Small intestine (tissue), 16 donors: ENCODE measurements at places on chromosomes 16 and 17.

DNA sequence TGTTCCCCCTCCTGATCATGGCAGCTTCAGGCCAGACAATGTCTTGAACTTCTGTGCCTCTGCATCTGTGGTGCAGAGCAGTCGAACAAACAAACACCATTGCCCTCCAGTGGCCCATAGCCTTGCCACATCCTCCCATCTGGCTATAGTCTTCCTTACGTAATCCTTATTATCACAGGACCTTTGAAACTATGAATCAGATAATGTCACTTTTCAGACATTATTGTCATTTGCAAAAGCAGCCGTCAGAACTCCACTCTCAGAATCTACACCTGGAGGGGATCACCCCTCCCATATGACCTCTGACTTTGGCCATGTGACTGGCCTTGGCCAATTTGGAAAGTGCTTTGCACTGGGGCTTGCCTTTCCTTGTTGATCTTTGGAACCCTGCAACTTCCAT lies 387.3 kb downstream of the MAF start:
- peak; percentile 92 for DNase-seq

- no peak for DNase-seq
Measured at GRCh38 chr17:73027130-73027741, 65.3 kb downstream of the SLC39A11 start.

- DNase-seq: peak; percentile 24
Measured at GRCh38 chr17:81482673-81483072, 29.9 kb downstream of the ACTG1 start.

DNA sequence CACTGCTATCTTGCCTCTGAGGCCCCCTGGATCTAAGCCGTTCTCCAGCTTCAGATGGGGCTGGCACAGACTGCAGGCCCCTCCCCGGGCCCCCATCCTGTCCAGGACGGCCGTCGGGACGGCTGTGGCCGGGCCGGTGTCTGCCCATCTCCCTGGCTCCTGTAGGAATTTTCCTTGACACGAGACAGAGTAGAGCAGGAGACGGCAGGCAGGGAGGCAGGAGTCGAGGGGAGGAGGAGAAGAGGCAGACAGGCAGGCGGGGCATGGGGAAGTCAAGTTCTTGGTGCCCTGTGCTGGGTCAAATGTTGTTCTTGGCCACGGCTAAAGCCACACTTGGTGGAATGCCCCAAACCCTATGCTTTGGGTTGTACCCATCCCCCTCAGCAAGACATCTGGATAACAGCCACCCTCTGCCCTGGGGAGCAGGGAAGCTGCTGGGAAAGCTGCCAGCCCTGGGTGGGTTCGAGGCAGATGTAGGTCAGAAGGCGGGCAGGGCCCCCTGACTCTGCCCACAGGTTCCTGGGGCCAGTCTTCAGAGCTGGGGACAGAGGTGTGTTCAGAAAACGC lies 4.0 kb downstream of the C1QTNF1 start:
- no peak for DNase-seq

DNA sequence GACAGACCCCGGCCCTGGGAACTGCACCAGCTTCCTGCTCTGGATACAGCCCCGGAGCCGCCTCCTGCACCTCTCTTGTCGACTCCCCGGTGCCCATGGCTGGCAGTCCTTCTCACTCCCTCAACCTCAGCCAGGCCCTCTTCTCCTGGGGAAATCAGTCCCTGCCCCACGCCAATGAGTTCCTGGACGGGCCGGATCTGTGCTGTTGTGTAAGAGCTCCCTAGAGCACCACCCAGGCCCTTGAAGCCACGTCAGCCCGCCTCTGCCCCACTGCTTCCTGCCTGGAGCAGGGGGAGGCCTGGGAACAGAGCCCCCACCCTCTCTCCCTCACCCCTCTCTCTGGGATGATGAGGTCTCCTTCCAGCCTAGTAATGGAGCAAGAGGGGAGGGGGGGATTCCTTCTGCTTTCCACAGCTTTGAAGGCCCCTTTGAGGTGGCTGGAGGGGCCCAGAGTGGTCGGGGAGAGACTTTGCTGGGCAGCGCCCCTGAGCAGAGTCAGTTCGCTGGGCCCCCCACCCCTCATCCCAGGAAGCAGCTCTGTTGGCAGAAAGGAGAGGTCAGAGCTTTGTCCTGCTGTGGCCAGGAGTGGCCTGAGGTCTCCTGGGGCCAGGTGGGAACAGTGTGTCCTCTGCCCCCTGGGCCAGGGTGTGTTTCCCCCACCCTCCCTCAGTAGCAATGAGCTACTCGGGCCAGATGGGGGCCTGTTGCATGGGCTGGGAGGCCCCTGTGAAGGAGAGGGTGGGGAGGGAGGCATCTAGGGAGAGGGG lies 3.8 kb downstream of the PRR29 start:
- DNase-seq: no peak

- no peak for DNase-seq
Measured at GRCh38 chr16:14475370-14476139, 154.5 kb downstream of the PARN start.

DNA sequence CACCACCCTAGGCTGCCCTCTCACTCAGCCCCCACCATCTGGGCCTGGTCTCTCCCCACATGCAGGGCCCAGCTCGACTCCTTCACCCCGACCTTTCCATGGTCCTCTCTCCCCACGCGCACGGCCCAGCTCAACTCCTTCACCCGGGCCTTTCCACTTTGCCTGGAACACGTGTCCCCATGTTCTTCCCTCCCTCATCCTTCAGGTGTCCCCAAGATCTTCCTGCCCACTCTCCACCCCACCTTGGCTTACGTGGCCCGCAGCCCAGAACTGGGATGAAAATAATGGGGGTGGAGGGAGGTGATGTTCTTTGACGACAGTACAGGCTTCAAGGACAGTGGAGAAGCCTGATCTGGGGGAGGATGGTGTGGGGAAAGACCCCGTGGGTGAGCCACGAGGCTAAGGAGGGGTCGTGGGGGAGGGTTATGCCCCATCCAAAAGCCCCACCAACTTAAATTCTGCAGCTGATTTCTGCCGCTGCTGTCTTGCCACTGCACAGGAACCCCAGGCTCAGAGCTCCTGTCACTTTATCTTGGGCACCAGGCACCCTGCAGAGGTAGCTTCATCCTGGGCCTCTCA lies 9.9 kb upstream of the MEAK7 start:
- no peak for DNase-seq

DNA sequence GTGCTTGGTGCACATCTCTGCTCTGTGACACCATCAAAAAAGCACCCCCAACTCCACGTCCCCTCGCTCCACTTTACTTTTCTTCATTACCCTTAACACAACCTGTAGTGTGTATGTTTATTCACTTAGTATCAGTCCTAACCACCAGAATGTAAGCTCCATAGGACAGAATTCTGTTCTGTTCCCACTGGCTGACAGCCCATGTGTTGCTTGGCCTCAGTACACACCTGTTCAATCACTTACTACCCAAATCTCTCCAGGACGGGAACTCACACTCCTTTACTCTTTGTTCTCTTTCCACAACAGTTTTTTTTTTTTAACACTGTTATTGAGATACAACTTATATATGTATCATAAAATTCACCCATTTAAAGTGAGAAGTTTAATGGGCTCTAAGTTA lies 119.6 kb downstream of the MAF start:
- no peak for DNase-seq

DNA sequence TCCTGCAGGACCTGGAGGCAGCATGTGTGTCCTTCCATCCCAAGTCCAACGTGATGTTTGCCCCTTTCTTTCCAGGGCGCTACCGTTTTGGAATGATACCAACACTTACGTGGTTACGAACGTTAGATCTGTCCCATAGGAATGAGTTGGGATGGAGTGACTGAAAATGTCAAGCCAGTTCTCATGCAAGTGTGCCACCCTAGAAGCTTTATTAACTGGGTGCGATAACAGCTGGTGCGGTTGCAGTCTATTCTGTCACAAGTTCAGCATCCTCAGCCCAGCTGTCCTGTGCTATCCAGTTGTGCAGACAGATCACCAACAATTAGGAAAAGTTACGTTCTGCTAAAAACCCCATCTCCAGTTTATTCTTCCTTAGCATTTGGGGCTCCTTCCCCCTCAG lies 52.5 kb downstream of the BANP start:
- no peak for DNase-seq

DNA sequence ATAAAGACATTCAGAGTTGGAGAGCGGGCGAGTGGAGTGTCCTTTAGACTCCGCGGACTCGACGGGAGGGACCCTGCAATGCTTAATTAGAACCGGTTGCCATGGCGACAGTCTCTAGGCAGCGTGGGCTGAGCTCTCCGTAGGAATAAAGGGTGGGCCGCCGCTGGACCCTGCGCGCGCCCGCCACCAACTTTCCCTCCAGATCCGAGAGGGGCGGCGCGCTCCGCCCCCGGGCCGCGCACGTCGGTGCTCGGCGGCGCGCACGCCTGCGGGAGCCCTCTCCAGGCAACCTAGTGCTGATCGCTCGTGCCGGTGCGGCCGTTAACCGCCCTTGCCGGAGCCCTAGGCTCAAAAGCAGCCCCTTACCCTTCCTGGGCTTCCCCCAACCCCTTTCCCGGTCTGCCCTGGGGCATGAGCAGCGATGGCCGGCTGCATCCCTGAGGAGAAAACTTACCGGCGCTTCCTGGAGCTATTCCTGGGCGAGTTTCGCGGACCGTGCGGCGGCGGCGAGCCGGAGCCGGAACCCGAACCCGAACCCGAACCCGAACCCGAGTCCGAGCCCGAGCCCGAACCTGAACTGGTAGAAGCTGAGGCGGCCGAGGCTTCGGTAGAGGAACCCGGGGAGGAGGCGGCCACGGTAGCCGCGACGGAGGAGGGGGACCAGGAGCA lies at the start of gene PPM1E:
Gene PPM1E, plus strand, starts transcription at position 278 of the 669 bp plus-strand sequence.
- peak; percentile 36 for DNase-seq

GRCh38 chr16:82059983-82060421 lies 24.9 kb downstream of the HSD17B2 start:
- peak; percentile 88 for DNase-seq

GRCh38 chr17:76725580-76726230 lies 701 bp downstream of the JMJD6 start:
- DNase-seq: peak; percentile 91

DNA sequence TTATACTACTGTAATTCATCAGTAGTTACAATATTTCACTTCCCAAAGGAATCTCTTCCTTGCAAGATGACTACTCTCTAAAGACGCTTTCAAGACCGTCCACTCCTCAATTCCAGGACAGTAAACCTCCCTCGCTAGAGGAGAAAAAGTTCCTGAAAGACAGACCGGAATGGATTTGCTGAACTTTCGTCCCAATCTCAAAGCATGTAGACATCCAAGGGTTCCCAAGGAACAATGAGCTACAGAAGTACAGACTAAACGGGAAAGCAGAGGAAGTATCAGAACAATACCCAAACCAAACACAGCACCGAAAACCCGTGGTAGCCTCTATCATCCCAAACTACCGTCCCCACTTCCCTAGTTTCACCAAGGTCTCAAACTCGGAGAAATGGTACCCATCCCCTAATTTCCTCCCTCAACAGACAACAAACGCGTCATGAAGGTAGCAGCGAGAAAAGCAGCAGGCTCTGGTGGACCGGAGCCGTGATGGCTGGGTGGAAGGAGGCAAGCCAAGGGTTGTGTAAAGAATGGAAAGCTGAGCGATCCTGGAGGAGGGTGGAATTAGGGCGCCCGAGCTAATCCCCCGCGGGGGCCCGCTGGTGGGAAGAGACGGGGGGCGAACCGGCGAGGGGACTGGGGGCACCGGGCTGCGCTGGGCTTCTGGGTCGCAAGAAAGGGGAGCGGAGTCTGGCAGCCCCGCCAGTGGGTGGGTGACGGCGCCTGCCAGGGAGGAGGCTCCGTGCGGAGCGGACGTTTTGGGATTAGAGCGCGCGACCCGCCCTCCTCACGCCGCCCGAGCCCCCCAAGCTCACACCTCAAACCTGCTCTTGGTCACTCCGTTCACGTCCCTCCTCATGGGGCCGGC lies 647 bp downstream of the FBXL20 start:
- peak; percentile 59 for DNase-seq

DNA sequence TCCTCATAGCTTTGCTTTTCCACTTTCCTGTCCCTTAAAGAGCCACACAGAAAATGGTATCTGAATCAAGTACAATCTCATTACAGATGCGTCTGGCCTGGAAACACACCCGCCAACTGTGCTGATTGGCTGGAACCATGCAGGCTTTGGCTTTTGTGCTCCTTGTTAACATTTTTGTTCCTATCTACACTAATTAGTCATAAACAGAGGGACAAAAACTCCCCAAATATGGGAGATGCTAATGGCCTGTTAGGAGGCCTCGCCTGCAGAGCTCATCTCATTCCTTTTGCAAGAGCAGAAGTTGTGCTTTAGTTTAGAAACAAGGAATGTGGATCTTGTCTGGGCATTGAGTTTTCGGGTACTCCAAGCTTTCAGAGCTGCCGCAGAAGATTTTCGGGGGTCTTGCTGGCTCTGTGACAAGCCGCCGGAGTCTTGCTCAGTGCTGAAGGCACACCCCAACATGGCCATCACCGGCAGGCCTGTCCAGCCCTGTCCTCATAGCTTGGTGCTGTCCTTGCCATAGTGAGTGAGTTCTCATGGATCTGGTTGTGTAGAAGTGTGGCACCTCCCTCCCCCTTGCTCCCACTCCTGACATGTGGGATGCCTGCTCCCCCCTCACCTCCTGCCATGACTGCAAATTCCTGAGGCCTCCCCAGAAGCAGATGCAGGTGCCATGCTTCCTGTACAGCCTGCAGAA lies 69.8 kb downstream of the METRNL start:
- no peak for DNase-seq

DNA sequence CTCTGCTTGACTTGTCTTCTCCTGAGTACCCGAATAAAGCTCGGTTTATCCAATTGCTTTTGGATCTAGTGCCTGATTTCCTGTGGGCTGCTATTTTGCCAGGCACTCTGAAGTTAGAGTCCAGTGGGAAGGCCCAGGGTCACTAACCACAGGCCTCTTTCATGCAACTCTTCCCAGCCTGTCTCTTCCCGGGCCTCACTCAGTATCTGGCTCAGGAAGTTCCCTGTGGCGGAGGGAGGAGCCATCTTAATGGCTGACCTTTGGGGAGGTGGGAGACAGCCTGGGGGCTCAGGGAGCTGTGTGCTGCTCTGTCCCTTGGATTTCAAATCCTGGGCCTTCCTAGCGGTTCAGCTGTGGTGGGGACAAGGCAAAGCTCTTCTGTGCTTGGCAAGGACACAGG lies 328.5 kb downstream of the SLC39A11 start:
- no peak for DNase-seq

DNA sequence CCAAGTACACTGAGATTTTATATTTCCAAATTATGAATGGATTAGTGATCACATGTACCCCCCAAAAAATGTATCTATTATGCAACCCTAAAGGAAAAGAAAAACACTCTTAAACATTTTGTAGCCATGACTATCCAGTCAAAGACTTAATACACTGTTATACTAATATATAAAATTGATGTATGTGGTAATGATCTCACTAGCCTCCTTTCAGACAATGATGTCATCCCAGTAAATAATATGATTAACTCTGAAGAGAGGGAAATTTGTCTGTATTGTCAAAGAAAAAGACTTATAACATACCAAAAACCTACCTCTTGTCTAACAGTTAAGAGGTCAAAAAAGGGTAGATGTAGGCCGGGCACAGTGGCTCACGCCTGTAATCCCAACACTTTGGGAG lies 80.7 kb downstream of the USP32 start:
- DNase-seq: no peak

DNA sequence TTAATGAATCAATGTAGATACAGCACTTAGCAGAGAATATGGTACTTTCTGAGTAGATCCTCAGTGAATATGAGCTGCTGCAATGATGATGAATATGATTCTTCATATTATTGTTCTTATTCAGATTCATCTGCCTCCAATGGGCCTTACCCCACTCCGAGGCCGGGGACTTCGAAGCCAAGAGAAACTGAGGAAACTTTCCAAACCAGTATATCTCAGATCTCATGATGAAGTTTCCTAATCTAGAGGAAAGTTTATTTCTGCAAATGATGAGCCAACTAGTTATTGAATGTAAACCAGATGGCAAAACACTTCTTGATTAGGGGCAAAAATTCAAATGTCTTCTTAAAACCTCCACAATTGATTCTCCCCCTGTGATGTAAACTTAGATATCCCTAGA lies 23.3 kb downstream of the LYRM1 start:
- DNase-seq: no peak

GRCh38 chr17:67452681-67453554 lies 75.8 kb downstream of the PITPNC1 start:
- DNase-seq: peak; percentile 66
